ENCODE measurements at places on chromosomes 16 and 17.

DNA sequence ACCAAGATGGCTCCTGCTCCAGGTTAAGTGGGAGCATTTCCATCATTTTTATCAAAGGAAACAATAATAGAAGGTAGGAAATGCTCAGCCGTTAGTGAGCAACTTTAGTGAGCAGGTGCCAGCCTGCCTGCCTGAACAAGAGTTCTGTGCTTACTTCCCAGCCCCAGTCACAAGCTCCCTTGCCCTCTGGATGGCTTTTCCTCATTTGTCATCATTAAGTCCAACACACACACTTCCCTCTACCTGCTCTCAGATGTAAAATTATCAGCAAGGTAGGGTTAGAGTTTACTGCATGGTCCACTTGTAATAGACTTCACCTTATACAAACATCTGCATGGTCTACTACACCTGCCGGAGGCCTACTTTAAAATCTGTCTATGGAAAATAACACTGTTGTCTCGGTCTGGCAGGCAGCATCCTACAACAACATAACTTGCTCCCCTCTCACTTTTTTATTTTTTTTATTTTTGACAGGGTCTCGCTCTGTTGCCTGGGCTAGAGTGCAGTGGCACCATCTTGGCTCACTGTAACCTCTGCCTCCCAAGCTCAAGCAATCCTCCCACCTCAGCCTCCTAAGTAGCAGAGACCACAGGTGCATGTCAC is 12.7 kb downstream of the TEX2 start:
- no peak for DNase-seq

DNA sequence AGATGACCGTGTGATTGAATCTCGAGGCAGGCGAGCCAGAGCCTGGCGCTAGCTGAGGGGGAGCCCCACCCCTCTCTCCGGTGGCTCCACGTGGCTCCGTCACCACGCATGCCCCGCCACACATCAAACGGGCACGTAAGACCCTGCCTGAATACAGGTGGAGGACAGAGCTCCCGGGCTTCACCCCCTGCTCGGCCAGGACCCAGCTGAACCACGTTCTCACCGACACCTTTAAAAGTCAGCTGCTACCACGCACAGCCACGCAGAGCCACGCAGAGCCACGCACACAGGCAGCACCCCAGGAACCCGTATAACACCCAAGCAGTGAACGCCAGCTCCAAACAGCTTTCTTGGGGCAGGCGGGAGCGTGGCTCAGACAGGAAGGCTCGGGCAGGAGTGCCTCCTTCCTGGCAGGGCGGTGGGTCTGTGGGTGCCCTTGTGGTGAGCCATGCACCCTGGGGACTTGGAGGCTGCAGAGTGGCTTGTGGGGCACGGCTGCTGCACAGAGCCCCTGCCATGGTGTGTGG is 4.4 kb downstream of the TMEM204 start:
- DNase-seq, result no peak

GRCh38 chr17:82965371-82965770 is 114.0 kb upstream of the METRNL start:
- DNase-seq, result no peak

DNA sequence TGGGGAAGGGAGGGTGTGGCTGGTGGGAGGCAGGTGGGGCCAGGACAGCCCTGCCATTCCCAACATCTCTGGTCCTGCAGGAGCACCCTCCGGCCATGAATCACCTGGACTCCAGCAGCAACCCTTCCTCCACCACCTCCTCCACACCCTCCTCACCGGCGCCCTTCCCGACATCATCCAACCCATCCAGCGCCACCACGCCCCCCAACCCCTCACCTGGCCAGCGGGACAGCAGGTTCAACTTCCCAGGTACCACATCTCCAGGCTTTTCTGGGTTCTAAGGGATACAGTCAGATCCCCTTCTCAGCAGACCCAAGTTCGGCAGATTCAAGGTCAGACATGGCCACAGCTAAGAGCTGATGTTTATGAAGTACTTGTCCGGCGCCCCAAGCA is 33.8 kb upstream of the LGALS9 start:
- DNase-seq, result no peak

DNA sequence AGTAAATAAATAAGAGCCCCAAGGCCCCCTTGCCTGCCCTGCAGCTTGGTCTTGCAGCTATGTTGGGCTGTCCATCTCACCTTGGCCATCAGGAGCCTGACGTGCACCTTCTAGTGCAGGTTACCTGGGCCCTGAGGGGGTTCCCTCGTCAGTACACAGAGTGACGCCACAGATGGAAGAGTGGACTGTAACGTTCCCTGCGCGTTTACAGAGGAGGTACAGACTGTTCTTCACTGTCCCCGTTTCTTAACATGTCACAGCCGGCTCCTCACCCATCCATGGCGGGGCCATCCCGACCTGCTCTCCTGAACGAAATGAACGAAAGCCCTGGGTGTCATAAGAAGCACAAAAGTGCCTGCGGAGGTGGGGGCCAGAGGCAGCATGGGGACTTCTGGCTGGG is 15.9 kb upstream of the FASN start:
- DNase-seq, result no peak

DNA sequence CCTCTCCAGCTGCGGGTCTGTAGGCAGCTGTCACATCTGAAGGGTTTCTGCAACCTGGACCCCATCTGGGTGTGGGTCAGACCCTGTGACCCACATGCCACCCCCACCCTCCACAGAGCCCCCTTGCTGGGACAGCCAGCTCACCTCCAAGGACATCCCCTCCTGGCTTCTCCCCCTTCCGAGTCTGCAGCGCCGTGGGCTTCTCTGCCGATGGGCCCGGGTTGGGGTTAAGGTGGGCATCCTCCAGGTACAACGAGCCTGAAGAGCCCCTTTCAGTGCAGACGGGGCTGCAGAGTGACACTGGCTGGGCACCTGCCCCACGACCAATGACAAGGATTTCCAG is 28.9 kb downstream of the OR1D5 start:
- no peak for DNase-seq

DNA sequence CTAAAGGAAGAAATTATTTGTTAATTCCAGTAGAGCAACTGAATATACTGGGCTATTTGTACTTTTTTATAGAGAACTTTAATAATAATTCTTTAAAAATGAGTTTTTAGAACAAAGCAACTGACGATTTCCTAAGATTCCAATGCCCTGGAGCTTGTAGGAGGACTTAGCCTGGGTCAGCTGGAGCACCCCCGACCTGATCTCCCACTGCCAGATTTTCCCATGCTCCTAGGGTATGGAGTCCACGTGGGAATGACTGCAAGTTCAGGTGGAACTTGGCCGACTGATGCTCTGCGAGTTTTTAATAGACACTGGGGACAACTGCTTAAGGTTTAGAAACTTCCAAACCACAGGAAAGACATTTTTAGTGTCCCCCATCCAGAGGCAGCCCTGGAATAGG is 25.5 kb upstream of the CACNG5 start:
- no peak for DNase-seq

DNA sequence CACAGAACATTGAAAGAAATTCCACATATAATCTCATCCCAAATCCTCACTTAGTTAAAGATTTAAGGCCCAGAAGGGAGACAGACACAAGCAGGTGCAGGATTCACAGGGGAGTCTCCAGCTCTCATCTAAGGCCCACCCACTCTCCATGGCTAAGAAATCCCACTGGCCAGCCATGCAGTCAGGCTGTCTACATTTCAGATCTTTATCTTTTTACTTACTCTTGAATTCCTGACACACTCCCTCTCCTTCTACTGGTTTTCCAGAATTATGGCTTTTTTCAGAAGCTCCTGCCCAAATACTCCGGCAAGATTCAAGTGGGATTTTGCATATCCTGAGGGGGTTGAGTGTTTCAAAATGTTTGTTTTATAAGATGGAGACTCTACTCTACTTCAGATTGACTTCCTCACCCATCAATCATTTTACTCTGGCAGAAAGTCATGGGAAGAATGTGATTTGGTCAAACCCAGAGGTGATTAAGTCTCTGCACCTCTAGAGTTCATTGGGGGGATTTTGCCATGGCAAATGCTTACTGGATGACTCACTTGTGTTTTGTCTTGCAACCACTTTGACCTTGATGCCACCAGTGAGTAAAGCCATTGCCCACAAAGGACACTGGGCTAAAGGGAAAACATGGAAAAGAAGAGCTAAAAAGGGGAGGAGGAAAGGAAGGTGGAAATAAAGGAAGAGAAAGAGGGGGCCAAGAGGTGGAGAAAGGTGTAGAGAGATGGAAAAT is 688.8 kb upstream of the SALL1 start:
- DNase-seq, result peak; percentile 52

GRCh38 chr16:359871-360697 is 7.6 kb upstream of the AXIN1 start:
- DNase-seq, result no peak

DNA sequence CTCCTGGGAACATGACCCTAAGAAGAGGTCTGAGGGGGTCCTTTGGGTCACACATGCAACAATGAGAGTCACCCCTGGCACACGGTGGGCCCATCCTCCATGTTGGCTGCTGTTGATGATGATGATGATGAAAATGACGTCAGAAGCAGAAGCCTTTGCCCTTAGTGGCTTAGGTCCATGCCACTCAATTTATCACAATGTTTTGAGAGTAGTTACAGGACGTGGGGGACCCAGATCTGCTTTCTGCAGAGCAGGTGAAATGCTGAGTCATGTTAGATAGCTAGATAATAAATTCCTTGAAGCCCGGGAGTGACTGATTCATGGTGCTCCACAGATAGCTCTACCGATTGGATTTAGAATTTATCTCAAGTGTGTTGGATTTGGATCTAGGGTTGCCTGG is 53.9 kb downstream of the VPS35L start:
- no peak for DNase-seq

- DNase-seq, result no peak
These were observed 583 bp upstream of the COX6A2 start for GRCh38 chr16:31428638-31429247.

DNA sequence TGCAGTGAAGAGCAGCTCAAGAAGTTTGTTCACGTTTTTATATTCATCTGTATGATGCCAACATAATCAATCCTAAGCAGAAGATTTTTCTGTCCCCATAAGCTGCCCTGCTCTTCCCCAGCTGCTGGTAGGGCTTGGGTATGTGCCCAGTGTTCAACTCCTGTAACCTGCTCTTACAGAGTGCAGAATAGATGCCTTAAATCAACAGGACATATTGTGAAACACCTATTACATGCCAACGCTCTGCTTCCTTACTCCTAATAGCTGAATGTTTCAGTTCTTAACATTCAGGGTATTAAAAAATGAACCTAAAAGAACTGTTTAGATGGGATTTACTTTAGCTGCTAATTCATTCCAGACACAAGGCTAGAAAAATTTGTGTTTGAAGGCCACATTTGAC is 190.9 kb downstream of the HS3ST3A1 start:
- peak; percentile 65 for DNase-seq

GRCh38 chr16:74503412-74503811 is 82.1 kb upstream of the CLEC18B start:
- no peak for DNase-seq

- DNase-seq, result peak; percentile 80
These were observed 402.1 kb downstream of the SEC14L1 start for GRCh38 chr17:77542551-77543490.

GRCh38 chr17:40373324-40373723 is 8.8 kb upstream of the GJD3 start:
- DNase-seq, result peak; percentile 94

GRCh38 chr16:84058211-84058610 is 15.6 kb upstream of the SLC38A8 start:
- no peak for DNase-seq
